Hepatocyte (in vitro differentiated cells): ENCODE measurements at places on chromosomes 5 and 9. TPM values are rescaled to one million over a fixed set of nuclear protein-coding genes. Genes with fewer than 3 reads are reported as not detected.

DNA sequence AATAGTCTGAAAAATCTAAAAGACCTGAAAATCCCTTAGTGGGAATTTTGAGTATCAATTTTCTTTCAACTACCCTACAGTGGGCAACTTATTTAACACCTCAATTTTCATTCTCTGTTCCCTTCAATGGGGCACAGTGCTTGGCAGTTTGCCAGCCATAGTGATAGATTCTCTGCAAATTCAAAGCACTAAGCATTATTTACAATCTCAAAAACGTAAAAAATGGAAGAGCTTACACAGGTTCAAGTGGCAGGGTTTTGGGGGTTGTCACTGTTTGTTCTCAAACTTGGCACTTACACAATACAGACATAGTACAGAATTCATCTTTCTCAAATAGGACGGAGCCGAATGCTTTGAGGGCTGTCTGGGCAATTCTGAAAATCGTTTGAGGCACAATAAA is 515.0 kb downstream of the EFNA5 start:
- H3K4me1 ChIP-seq, result peaks cover 7% of the 10 kb centered on the region
- no peaks in the 10 kb centered on the region for H3K27me3 ChIP-seq
- H3K27ac ChIP-seq, result no peak overlapping the region
- peak; percentile 6 for DNase-seq
- H3K4me3 ChIP-seq, result no peak overlapping the region

GRCh38 chr5:174825587-174825986 is 101.2 kb downstream of the MSX2 start:
- no peak for DNase-seq
- no peaks in the 10 kb centered on the region for H3K36me3 ChIP-seq
- no peaks in the 10 kb centered on the region for H3K4me1 ChIP-seq
- H3K4me3 ChIP-seq, result no peak overlapping the region
- no peaks in the 10 kb centered on the region for H3K27me3 ChIP-seq

SLC34A1 gene
- 0.12 TPM in 1 of 2 replicates, not detected in the other for total RNA-seq

DNA sequence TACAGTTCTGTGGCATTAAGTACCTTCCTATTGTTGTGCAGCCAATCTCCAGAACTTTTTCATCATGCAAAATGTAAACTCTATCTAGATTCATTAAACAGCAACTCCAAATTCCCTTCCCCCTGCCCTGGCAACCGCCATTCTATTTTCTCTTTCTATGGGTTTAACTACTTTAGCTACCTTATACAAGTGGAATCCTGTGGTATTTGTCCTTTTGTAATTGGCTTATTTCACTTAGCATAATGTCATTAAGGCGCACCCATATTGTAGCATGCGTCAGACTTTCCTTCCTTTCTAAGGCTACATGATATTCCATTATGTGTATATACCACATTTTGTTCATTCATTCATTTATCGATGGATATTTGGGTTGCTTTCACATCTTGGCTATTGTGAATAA is 142.4 kb downstream of the CAAP1 start:
- no peaks in the 10 kb centered on the region for H3K36me3 ChIP-seq
- no peak overlapping the region for H3K4me3 ChIP-seq
- no peaks in the 10 kb centered on the region for H3K27me3 ChIP-seq
- DNase-seq, result no peak
- H3K4me1 ChIP-seq, result no peaks in the 10 kb centered on the region

EQTN gene
- 1.1 TPM in 1 of 2 replicates, not detected in the other for total RNA-seq

DNA sequence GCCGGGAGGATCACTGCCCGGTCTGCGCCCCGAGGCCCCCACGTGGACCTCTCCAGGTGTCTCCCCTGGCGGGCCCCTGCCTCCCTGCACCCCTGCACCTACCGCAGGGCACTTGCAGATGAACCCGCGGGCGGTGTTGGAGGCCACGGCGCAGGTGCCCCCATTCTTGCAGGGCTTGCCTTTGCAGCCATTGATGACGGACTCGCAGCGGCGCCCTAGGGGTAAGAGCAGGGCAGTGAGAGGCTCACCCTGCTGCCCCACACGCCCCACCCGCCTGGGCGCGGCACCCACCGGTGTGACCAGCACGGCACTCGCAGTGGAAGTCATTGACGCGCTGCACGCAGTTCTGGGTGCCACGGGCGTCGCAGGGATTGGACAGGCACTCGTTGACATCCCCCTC is 23.6 kb upstream of the SEC16A start:
- DNase-seq, result no peak
- no peaks in the 10 kb centered on the region for H3K4me1 ChIP-seq
- H3K27me3 ChIP-seq, result no peaks in the 10 kb centered on the region
- H3K36me3 ChIP-seq, result no peaks in the 10 kb centered on the region
- H3K4me3 ChIP-seq, result no peak overlapping the region

DNA sequence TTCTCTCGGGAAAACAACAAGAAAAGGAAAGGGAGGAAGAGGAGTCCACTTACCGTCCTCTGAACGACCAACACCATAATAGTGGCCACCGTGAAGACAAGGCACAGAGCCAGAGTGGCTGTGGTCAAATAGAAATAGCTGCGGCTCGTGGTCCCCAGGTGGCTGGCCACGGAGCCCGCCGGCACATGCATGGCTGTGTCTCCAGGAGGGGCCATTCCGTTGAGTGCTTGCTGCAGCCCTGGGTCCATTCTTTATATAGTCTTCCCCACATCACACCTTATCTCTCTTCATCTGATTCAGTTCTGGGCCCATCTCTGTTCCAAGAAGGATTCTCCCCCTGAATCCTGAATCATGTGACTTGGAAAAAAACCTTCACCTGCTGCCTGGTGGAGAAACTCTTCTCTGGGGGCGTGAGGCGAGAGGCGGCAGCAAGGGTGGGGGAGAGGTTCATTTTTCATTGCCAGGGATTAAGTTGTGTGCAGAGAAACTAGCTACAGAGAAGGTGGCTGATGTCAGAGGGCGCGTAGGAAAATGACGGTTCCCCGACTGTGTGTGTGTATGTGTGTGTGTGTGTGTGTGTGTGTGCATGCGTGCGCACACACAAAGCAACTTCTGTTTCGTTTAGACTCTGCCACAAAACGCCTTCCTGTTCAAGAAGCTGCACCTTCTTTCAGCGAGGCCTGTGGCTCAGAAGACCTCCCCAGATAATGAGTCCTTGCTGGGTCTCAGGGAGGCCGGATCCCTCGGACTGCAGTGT is at the start of gene TNFSF8:
Gene TNFSF8, minus strand, starts transcription at position 536 of the 757 bp plus-strand sequence. Its CDS starts 288 bp downstream, at position 248.
- no peaks in the 10 kb centered on the region for H3K36me3 ChIP-seq
- no peak within 1 kb of the TSS for H3K27ac ChIP-seq
- H3K4me3 ChIP-seq, result no peak within 1 kb of the TSS
- no peaks in the 10 kb centered on the region for H3K4me1 ChIP-seq
- H3K27me3 ChIP-seq, result peaks cover 6% of the 10 kb centered on the region

DNA sequence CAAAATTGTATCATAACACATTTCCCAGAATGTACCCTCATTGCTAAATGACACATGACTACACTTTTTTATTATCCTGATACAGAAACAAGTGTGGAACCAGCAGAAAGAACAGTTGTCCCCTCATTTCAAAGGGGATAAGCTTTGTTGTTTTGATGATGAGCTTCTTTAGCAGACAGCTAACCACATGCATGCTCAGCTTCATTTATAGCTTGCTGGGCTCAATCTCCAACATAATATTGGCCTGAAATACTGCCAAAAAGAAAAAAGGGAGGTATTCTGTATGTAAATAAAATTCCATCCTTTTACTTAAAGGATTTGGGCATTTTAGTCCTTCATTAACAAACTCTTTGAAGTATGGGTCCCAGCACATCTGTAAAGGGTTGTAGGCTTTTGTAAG is 120.4 kb downstream of the SPATA31D1 start:
- no peaks in the 10 kb centered on the region for H3K36me3 ChIP-seq
- no peaks in the 10 kb centered on the region for H3K27me3 ChIP-seq
- no peak overlapping the region for H3K4me3 ChIP-seq
- DNase-seq, result no peak
- no peaks in the 10 kb centered on the region for H3K4me1 ChIP-seq

- peaks cover 3% of the 10 kb centered on the region for H3K4me1 ChIP-seq
- no peaks in the 10 kb centered on the region for H3K36me3 ChIP-seq
- H3K27ac ChIP-seq, result no peak overlapping the region
- no peaks in the 10 kb centered on the region for H3K27me3 ChIP-seq
- H3K4me3 ChIP-seq, result no peak overlapping the region
Measured at GRCh38 chr5:102795526-102795925, 40.4 kb downstream of the PAM start.

SPINK4 gene
- total RNA-seq, result not detected in 2 replicates

DNA sequence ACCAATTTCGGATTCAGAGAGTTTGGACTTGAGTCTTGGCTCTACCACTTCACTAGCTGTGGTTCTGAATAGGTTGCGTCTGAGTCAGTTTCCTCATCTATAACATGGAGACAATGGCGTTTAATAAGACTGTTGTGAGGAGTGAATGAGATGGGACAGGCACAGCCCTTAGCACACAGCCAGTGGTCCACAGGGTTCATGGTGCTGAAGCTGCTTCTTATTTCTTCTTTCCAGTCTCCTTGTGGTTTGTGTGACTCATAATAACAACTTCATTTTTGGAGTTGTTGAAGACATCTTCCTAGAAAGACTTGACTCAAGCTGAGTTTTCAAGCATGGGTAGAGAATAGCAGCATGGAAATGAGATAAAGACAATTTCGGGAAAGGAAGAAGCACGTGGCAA is 172.6 kb upstream of the PPP2R2B start:
- no peak overlapping the region for H3K4me3 ChIP-seq
- H3K27me3 ChIP-seq, result peaks cover 5% of the 10 kb centered on the region
- no peaks in the 10 kb centered on the region for H3K4me1 ChIP-seq
- no peaks in the 10 kb centered on the region for H3K36me3 ChIP-seq

TPPP gene
- total RNA-seq, result 1.6 and 2.0 TPM in 2 replicates

OR1Q1 gene
- total RNA-seq, result not detected in 2 replicates

GRCh38 chr5:112795342-112795741 is 57.7 kb downstream of the APC start:
- no peak overlapping the region for H3K4me3 ChIP-seq
- H3K27ac ChIP-seq, result no peak overlapping the region
- H3K27me3 ChIP-seq, result no peaks in the 10 kb centered on the region
- no peaks in the 10 kb centered on the region for H3K36me3 ChIP-seq
- peaks cover 4% of the 10 kb centered on the region for H3K4me1 ChIP-seq

GRCh38 chr9:81680506-81680905 is 8.8 kb downstream of the TLE1 start:
- peaks cover 5% of the 10 kb centered on the region for H3K36me3 ChIP-seq
- no peak for DNase-seq
- H3K27ac ChIP-seq, result no peak overlapping the region
- H3K27me3 ChIP-seq, result no peaks in the 10 kb centered on the region
- H3K4me3 ChIP-seq, result no peak overlapping the region

DNA sequence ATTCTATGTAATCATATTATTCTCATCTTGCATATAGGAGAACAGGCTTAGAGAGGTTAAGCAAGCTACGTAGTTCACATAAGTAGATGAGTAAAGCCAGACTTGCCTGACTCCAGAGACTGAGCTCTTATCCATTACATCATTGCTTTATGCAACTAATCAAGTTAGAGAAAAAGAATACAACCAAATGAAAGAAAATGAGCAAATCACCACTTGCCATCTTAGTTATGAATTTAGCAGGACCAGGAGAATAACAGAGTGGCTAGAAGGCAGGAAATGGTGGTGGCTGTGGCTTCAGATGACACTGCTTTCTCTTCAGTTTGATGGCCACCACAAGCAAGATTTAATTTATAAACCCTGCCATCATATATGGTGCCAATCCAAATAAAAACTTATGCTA is 26.6 kb downstream of the POC5 start:
- H3K4me3 ChIP-seq, result no peak overlapping the region
- H3K4me1 ChIP-seq, result no peaks in the 10 kb centered on the region
- no peaks in the 10 kb centered on the region for H3K36me3 ChIP-seq

DNA sequence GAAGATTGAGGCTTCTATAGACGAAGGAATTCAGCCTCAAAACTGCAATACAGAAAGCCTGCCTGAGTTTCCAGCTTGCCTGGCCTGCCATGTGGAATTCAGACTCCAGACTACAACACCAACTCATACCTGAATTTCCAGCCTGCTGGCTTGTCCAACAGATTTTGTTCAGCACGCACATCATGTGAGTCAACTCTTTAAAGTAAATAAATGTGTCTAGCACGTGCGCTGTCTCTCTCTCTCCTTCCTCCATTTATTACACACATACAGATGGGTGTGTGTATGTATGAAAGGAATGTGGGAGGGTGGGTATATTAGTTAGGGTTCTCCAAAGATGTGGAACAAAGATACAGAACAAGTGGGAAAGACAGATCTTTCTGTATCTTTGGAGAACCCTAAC is 82.4 kb upstream of the TAS2R1 start:
- H3K4me1 ChIP-seq, result peaks cover 7% of the 10 kb centered on the region
- H3K27me3 ChIP-seq, result no peaks in the 10 kb centered on the region
- H3K36me3 ChIP-seq, result no peaks in the 10 kb centered on the region
- peak; percentile 63 for DNase-seq

GRCh38 chr5:63152871-63153270 is 574.3 kb downstream of the LRRC70 start:
- no peaks in the 10 kb centered on the region for H3K4me1 ChIP-seq
- no peak for DNase-seq
- H3K36me3 ChIP-seq, result no peaks in the 10 kb centered on the region
- no peak overlapping the region for H3K27ac ChIP-seq

- H3K36me3 ChIP-seq, result no peaks in the 10 kb centered on the region
- no peaks in the 10 kb centered on the region for H3K27me3 ChIP-seq
- H3K4me1 ChIP-seq, result peaks cover 9% of the 10 kb centered on the region
- no peak overlapping the region for H3K4me3 ChIP-seq
- DNase-seq, result no peak
Measured at GRCh38 chr5:77329664-77330430, 119.4 kb downstream of the PDE8B start.

DNA sequence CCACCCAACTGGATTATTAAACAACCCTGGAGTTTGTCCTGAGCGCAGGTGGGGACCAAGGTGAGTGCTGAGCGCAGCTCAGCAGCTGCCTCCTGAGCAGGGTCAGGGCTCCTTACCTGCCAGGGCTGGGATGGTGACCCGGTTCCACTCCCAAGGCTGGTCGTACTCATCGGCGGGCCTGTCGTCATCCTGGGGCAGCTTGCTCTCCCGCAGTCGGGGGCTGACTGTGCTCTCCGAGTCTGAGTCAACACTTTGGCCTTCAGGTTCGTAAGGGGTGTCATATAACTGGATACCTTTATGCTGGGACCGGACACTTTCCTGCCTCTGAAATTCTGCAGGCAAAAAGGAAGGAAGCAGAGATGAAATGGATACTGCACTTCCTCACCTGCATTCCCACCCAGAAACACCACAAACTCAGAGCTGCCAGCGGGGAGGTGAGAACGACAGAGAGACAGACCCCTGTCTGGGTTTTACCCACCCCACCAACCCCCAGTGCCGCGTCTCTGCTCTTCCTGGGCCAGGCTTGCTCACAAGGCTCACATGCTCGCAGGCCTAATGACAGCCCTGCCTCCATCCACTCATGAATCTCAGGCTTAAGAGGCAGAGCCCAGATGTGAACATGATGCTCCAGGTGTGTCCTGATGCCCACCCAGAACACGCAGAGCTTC is 70.7 kb upstream of the SLC25A51 start:
- H3K36me3 ChIP-seq, result no peaks in the 10 kb centered on the region
- H3K4me3 ChIP-seq, result no peak overlapping the region
- no peaks in the 10 kb centered on the region for H3K27me3 ChIP-seq
- H3K27ac ChIP-seq, result peak overlapping the region; percentile 75
- DNase-seq, result peak; percentile 62

- no peak for DNase-seq
- no peaks in the 10 kb centered on the region for H3K27me3 ChIP-seq
- H3K36me3 ChIP-seq, result no peaks in the 10 kb centered on the region
- H3K4me3 ChIP-seq, result no peak overlapping the region
Measured at GRCh38 chr9:127131871-127132270, 9.4 kb upstream of the ANGPTL2 start.

LCN15 gene
- 1.5 and 35.9 TPM in 2 replicates for total RNA-seq

SCGB3A2 gene
- 32.0 and 33.6 TPM in 2 replicates for total RNA-seq
